Activated CD4-positive, alpha-beta T cell treated with anti-CD3 and anti-CD28 coated beads, Interleukin-2, amount 50 U/mL, for 48 hours (primary cell): ENCODE measurements at places on chromosomes 7 and 10.

DNA sequence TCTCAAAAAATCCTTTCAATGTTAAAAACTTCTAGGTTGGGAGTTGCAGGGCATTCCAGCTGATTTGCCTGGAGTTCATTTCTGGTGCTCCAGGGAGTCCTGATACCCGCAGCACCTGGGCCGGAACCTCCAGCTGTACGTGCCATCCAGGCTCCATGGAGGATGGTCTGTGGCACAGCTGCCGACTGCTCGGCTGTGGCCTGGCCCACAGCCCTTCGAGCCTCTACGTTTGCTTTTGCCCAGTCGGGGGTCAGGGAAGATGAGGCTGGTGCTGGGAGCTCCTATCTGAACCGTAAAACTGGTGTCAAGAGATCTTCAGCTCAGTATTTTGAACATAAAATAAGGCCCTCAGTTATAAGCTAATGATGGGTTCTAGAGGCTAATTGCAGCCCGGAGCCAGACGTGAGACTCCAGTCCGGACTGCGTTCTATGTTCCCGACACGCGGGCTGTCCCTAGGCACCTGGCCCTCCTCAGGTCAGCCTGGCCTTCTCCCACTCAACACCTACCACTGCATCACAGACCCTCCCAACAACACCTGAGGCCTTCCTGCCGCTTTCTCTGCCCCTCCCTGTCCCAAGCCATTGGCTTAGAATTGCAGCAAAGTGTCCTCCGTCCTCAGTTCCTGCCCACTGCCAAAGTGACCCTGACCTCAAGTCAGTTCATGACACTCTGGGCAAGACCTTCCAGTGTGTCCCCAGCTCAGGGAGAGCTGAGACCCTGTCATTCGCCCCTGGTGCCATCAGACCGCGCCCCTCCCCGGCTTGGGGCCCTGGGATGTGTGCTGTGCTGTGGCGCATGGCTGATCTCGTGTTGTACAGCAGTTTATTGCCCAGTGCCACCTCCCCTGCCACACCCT lies 64.2 kb upstream of the DNAJB6 start:
- no peak for DNase-seq

- DNase-seq, result no peak
These were observed 59.7 kb downstream of the CPED1 start for GRCh38 chr7:121048195-121048594.

GRCh38 chr7:3836855-3837254 lies 535.8 kb downstream of the SDK1 start:
- no peak for DNase-seq

DNA sequence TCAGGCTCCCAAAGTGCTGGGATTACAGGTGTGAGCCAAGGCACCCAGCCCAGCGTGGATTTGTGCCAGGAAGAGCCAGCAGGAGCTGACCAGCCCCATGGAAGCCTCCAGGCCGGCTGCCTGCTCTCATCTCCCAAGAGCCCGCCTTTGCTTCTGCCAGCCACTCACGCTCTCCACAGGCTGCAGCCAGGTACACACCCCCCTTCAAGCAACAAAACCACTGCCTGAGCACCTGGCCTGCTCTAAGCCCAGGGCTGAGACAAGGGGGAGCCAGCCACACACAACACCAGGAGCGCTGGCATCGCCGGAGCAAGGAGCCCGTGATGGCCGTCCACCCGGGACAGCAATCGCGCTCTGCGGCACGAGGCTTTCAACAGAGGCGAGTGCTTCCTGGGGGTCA lies 34.5 kb downstream of the MAD1L1 start:
- DNase-seq, result no peak

GRCh38 chr10:110553905-110554304 lies 13.6 kb upstream of the SMC3 start:
- no peak for DNase-seq

- DNase-seq, result no peak
These were observed 63.0 kb upstream of the HPS1 start for GRCh38 chr10:98509745-98510144.

- DNase-seq, result no peak
These were observed 295.9 kb downstream of the TWIST1 start for GRCh38 chr7:18821554-18821953.

DNA sequence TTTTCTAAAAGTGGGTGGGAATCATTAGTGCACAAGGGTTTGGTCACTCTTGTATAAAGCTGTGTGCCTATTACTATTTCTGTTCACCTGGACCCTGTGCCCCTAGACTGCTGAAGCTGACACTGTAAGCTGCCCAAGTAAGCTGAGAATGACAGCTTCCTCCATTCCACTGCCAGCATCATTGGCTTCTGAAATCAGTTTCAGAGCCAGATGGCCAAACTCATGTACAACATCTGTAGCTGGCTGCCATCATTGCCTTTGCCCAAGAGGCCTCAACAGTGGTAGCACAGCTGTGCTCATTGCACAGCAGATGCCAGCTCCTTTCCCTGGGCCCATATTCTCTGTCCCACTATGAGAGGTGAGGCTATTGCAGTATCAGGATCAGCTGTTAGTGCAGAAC lies 165.7 kb downstream of the CPEB3 start:
- DNase-seq, result no peak

DNA sequence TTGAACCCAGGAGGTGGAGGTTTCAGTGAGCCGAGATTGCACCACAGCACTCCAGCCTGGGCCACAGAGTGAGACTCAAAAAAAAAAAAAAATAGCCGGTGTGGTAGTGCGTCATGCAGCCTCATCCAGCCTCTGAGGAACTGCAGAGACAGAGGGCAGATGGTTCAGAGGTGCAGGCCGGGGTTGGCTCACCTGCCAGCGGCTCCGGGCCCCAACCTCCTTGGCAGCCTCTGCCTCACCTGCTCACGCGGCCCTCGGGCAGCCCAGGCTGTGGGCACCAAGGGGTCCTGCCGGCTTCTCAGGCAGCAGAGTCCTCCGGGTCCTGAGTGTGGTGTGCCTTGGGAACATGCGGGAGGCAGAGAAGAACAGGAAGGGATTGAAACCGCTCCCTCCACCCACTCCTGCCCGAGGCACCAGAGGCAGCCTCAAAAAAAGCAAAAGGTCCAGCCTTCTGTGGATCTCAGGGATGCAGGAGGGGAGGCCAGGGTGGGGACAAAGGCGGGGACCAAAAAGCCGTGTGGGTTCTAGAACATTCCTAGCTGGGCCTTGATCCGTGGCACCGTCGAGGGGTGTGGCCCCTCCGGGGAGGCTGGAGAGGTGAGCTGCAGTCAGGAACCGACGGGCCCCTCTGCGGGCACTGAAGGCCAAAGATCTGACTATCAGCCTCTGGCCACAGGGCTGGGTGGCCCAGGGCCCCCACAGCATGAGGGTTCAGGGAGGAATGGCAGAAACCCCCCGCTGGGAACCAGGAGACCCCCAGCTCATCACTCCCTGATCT lies 55.4 kb upstream of the DNAJB6 start:
- no peak for DNase-seq

DNA sequence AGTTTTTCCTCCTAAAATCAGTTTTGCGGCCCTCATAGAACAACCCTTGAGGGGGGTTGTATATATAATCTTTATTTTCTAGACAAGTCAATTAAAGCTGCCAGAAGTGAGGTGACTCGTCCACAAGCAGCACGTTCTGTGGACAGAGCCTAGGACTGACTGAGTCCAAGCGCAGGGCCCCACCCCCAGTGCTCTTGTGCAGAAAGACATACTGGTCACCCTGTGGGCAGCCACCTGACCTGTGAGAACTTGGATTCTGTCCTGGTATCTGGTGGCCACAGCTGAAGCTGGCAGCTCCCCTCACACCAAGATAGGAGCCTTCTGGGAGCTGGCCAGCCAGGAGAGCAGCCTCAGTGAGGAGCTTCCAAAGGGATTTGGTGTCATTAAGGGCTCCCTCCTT lies 89.3 kb downstream of the GRK5 start:
- DNase-seq, result no peak

DNA sequence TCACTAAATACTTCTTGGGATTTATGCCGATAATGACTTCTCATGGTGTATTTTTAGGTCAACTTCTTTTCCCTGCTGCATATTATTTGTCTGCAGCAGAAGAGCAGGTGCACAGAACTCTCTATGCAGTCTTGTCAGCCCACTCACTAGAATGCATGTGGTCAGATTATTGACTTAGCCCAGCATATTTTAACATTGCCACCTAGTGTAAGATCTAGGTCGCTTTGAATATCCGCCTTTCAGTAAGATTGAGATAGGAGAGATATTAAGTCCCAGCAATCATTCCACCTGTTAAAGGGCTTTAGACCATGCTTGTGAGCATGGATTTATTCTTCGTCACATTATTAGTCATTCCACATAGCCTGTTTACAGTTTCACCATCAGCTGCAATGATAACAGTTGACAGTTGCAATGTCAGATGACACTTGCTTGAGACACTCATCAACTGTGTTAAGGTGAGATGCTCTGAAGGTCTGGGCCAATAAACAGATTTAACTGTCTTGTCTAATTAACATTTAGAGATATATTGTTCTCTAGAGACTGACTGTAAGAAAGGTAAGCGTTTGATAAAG lies 491.7 kb downstream of the ARL4A start:
- DNase-seq, result no peak

GRCh38 chr10:124949543-124949942 lies 7.6 kb downstream of the ZRANB1 start:
- DNase-seq, result no peak

- DNase-seq, result no peak
These were observed 45.0 kb downstream of the VOPP1 start for GRCh38 chr7:55527307-55527706.

DNA sequence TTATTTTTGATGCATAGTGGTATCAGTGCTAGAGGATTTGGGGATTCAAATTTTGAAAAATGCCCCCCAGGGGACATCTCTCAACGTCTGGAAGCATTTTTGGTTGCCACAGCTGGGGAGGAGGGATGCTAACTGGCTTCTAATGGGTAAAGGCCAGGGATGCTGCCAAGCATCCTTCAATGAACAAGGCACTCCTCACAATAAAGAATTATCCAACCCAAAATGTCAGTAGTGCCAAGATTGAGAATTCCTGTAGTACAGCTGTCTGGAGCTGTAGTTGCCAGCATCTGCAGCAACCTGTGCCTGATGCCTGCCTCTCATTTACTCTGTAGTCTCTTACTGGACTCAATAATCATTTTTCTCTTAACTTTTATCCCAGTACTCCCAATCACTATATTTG lies 53.5 kb downstream of the SEPTIN7 start:
- DNase-seq, result no peak

- peak; percentile 61 for DNase-seq
These were observed 604.9 kb downstream of the LRMDA start for GRCh38 chr10:76036111-76036940.

GRCh38 chr10:30436191-30436611 lies 2.2 kb downstream of the MAP3K8 start:
- peak; percentile 43 for DNase-seq

GRCh38 chr10:123565691-123566660 lies 100.2 kb upstream of the GPR26 start:
- no peak for DNase-seq

GRCh38 chr7:42242381-42242780 lies 5.4 kb upstream of the GLI3 start:
- DNase-seq, result no peak

DNA sequence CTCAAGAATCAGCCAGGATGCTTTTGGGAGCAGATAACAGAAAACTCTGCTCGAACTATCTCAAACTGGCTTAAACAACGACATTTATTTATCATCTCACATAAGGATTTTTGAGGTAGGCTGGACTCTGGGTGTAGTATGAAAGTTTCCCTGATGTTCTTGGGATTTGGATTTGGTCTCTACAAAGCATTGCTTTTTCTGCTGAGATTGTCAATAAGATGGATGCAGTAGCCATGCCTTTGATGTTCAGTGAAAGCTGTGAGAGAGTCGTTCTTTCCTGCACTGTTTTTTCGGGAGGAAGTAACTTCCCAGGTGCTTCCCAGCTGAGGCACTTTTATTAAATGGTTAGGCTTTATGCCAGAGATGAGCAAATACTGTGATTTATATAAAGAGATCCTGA lies 181.1 kb downstream of the PRKG1 start:
- no peak for DNase-seq

- DNase-seq, result no peak
These were observed 138.0 kb downstream of the PTPN20 start for GRCh38 chr10:47049056-47049851.

DNA sequence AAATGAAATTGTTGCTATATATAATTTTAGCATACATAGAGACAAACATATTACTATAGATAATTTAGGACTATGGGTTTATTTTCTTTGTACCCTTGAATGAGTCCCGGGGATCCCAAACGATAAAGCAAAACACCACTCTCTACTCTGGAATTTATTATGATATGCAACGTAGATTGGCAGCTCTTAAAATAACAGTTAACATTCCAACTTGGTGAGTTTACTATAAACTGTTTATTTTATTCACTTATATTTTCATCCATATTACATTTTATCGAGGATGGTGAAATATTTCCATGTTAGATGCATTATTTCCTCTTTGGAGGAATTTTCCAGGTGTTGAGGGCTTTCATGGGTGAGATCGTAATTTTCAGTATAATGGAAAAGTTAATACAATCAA lies 138.7 kb upstream of the DGKB start:
- DNase-seq, result no peak

DNA sequence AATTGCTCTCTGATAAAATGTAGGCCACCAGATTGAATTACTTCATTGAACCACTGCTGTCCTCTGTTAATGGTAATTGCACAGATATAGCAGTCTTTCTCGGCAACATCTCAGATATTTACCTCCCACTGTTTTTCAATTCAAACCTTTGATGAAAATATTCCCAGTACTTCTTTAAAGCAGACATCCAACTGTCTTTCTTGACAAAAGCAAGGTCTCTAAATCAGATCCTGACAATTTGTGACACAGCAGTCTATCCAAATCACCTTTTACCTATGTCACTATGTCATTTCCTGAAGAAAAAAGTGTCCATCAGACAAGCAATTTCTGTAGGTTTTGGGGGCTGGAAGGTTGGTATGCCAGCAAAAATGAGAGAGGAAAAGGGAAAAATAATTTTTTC lies 555.7 kb downstream of the AUTS2 start:
- no peak for DNase-seq

GRCh38 chr7:48033922-48034321 lies 1.4 kb upstream of the C7orf57 start:
- no peak for DNase-seq

DNA sequence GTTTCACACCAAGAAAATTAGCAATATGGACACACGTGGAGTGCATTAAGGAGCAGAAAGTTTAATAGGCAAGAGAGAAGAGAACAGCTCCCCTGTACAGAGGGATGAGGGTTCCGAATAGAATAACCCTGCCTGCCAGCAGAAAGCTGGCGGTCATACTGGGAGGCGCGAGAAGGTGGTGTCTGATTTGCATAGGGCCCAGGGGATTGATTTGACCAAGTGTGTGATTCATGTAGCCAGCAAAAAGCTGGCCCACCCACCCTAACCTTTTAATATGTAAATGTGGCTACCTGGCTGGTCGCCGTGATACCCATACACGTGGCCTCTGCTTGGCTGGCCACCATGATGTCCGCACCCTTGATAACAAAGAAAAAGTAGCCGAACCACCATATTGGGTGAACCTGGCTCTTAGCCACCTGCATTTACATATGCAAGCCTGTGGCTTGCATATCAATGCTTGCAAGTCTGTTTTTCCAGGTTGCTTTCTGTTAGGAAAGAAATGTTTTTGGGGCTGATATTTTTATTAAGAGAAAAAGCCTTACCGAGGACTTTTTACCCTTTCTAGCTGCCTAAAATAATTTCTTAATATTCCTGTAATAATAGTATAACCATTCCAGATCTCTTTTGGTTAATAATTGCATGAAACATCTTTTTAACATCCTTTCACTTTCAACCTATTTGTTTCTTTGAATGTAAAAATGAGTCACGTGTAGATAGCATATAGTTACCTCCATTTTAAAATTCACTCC lies 20.5 kb upstream of the VWDE start:
- no peak for DNase-seq

- DNase-seq, result no peak
These were observed 9.2 kb upstream of the ZSCAN25 start for GRCh38 chr7:99607548-99607947.
